Activated naive CD8-positive, alpha-beta T cell treated with anti-CD3 and anti-CD28 coated beads, Interleukin-2, amount 10 ng/mL, durations not matched to agents 7 days and 5 days (primary cell): ENCODE measurements at places on chromosomes 13 and 19. TPM values are rescaled to one million over a fixed set of nuclear protein-coding genes. Genes with fewer than 3 reads are reported as not detected.

Gene ITPKC
- 7.1 TPM for total RNA-seq

Gene HTR2A
- total RNA-seq, result not detected

Gene ZNF578
- 4.7 TPM for total RNA-seq

Gene VSIG10L
- 0.94 TPM for total RNA-seq

Gene NLRP4
- total RNA-seq, result not detected

Gene MAP3K10
- 26.4 TPM for total RNA-seq

Gene ZNF547
- 7.8 TPM for total RNA-seq

Gene SLC7A9
- 0.23 TPM for total RNA-seq

Gene EML2
- 94.2 TPM for total RNA-seq

Gene TSSK6
- 6.5 TPM for total RNA-seq

Gene MBD3L2
- total RNA-seq, result not detected

DNA sequence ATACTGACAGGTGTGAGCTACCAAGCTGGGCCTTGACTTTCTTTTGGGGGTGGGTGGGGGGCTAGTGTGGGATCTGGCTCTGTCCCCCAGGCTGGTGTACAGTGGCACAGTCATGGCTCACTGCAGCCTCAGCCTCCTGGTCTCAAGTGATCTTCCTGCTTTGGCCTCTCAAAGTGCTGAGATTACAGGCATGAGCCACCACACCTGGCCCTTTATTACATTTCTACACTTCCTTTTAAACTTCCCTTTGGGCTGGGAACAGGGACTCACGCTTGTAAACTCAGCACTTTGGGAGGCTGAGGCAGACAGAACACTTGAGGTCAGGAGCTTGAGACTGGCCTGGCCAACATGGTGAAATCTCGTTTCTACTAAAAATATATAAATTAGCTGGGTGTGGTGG lies 12.0 kb downstream of the FTL start:
- H3K27ac ChIP-seq, result no peak overlapping the region
- no peak overlapping the region for H3K4me3 ChIP-seq
- H3K27me3 ChIP-seq, result no peaks in the 10 kb centered on the region
- peaks cover 14% of the 10 kb centered on the region for H3K4me1 ChIP-seq
- peaks cover 22% of the 10 kb centered on the region for H3K36me3 ChIP-seq

GRCh38 chr19:32251634-32252332 lies 93.6 kb upstream of the ZNF507 start:
- H3K4me1 ChIP-seq, result no peaks in the 10 kb centered on the region
- H3K36me3 ChIP-seq, result no peaks in the 10 kb centered on the region
- DNase-seq, result no peak
- H3K27me3 ChIP-seq, result peaks cover 4% of the 10 kb centered on the region
- H3K4me3 ChIP-seq, result no peak overlapping the region

DNA sequence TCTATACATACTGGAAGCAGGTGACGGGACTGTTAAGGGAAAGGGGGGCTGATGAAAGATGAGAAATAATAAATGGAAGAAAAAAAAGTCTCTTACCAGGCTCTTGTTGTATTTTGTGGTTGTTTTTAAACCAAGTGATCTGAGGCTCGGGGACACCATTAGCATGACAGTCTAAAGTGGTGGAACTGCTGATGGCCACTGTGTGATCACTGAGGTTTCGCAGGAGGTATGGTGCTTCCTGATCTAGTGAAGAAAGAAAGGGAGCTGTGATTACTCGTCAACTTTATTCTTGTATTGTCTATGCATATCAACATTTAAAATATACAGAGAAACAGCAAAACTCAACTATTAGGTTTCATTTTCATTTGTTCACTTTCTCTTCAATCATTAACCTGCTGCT lies 110.1 kb downstream of the FLT1 start:
- no peak overlapping the region for H3K4me3 ChIP-seq
- peaks cover 3% of the 10 kb centered on the region for H3K27me3 ChIP-seq
- H3K36me3 ChIP-seq, result peaks cover 4% of the 10 kb centered on the region
- DNase-seq, result no peak
- H3K27ac ChIP-seq, result no peak overlapping the region

DNA sequence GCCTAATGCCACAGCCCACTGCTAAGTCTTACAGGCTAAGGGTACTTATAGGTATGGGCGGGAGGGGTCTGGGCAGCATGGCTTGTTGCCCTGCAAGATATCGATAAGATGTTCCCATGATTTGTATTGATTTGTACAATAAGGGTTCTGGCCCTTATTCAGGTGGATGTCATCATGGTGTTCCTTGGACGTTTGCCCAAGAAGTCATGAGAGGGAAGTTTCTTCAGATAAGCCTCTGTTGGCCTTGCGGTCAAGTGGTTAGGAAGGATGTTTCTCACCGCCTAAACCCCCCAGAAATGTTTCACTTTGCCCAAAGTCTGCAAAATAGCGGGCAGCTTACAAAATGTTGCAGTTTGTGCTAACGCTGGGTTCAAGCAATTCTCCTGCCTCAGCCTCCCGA lies 7.3 kb downstream of the PARP4 start:
- H3K36me3 ChIP-seq, result peaks cover 22% of the 10 kb centered on the region
- peaks cover 11% of the 10 kb centered on the region for H3K4me1 ChIP-seq
- no peak overlapping the region for H3K27ac ChIP-seq
- no peak overlapping the region for H3K4me3 ChIP-seq

GRCh38 chr13:28953714-28954418 lies 133.7 kb downstream of the MTUS2 start:
- no peak for DNase-seq
- no peak overlapping the region for H3K4me3 ChIP-seq
- H3K36me3 ChIP-seq, result no peaks in the 10 kb centered on the region
- H3K4me1 ChIP-seq, result no peaks in the 10 kb centered on the region

GRCh38 chr13:27954406-27954851 lies 14.7 kb downstream of the CDX2 start:
- no peak overlapping the region for H3K27ac ChIP-seq
- H3K4me3 ChIP-seq, result peak overlapping the region; percentile 66
- peaks cover 58% of the 10 kb centered on the region for H3K27me3 ChIP-seq
- peaks cover 9% of the 10 kb centered on the region for H3K4me1 ChIP-seq

GRCh38 chr13:49939321-49939720 lies 3.2 kb upstream of the SPRYD7 start:
- DNase-seq, result no peak
- H3K27ac ChIP-seq, result no peak overlapping the region
- no peak overlapping the region for H3K4me3 ChIP-seq
- peaks cover 9% of the 10 kb centered on the region for H3K4me1 ChIP-seq
- H3K27me3 ChIP-seq, result peaks cover 8% of the 10 kb centered on the region

GRCh38 chr13:50989476-50989875 lies 79.9 kb downstream of the RNASEH2B start:
- no peak for DNase-seq
- no peaks in the 10 kb centered on the region for H3K27me3 ChIP-seq
- H3K4me3 ChIP-seq, result no peak overlapping the region
- H3K36me3 ChIP-seq, result no peaks in the 10 kb centered on the region
- no peak overlapping the region for H3K27ac ChIP-seq
- peaks cover 21% of the 10 kb centered on the region for H3K4me1 ChIP-seq

DNA sequence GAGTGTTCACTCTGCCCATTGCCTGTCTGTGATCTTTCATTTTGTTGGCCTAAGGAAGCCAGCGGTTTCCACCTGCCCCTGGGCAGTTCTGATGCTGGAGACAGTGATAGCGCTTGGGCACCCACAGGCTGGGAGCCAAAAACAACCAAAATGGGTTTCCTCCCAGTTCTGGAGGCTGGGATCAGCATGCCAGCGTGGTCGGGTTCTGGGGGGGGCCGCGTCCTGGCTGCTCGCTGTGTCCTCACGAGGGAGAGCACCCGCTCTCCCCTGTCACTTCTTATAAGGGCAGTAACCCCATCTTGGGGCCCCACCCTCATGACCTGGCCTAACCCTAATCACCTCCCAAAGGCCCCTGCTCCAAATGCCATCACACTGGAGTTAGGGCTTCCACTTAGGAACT lies 67.9 kb downstream of the RAB20 start:
- no peaks in the 10 kb centered on the region for H3K4me1 ChIP-seq
- no peak overlapping the region for H3K27ac ChIP-seq
- no peak for DNase-seq
- peaks cover 4% of the 10 kb centered on the region for H3K27me3 ChIP-seq

DNA sequence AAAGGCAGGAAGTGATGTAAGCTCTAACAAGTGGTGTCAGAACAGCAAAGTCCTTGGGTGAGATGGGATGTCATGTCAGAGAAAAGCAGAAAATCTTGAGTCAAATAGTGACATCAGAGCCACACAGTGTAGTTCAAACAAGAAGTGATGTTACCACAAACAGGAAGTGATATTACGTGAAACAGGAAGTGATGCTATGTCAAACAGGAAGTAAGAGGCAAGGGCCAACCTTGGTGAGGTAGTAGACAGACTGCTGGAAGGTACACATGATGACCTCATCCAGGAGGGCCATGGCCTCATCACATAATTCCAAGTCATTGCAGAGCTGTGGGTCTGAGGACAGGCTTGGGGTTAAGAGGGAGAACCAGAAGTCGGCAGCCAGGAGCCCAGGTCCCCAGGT lies 7.0 kb upstream of the MAMSTR start:
- H3K36me3 ChIP-seq, result peaks cover 24% of the 10 kb centered on the region
- H3K27ac ChIP-seq, result peak overlapping the region; percentile 94
- peaks cover 19% of the 10 kb centered on the region for H3K4me1 ChIP-seq
- H3K4me3 ChIP-seq, result peak overlapping the region; percentile 57
